ENCODE measurements at places on chromosomes 6 and 20. TPM values are rescaled to one million over a fixed set of nuclear protein-coding genes. Genes with fewer than 3 reads are reported as not detected.

DNA sequence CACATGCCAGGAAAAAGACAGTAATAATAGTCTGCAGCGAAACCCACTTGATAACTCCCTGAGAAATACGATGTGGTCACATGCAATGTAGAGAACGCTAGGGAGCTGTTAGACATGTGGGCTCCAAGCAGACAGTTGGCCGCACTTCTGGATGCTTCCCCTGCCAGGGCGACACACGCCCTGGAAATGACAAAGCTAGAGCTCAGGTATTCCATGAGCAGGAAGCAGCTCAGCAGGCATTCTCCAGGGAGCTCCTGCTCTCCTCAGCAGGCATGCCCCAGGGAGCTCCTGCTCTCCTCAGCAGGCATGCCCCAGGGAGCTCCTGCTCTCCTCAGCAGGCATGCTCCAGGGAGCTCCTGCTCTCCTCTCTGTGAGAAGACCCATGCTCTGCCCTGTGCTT is 52.4 kb upstream of the NXT1 start:
- DNase-seq = no peak

The SLC17A4 gene
- total RNA-seq = not detected

- no peak for DNase-seq
Measured at GRCh38 chr6:148934961-148935360, 188.1 kb downstream of the UST start.

DNA sequence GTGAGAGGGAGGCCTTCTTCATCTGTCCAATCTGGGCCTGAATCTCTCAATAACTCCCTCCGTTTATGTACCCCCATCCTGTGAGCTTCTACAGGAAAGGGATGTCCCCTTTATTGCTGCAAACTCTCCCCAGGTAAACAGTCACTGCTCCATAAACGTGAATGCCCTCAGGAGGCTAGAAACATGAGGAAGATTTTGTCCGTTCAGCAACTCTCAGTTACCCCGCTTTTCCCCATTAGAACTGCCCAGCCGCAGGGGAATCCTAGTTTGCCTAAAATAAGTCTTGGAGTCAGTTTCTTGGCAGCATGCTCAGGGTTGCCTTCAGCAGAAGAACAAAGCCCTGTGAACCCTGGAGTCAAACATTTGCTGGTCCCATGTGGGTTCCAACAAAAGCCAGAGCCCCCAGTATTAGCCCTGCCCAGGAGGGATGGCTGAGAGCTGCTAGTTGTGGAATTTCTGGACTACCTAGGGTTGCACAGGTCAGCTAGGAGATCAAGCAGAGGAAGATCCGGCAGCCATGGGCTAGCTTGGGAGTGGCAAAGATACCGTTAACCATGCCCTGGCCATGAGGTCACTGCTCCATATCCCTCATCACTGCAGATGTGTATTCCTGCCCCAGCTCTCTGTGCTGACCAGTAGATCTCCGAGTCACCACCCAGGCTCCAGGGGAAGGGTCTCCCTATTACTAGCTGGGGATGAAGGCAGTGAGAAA is 640 bp downstream of the LRRN4 start:
- DNase-seq = no peak

DNA sequence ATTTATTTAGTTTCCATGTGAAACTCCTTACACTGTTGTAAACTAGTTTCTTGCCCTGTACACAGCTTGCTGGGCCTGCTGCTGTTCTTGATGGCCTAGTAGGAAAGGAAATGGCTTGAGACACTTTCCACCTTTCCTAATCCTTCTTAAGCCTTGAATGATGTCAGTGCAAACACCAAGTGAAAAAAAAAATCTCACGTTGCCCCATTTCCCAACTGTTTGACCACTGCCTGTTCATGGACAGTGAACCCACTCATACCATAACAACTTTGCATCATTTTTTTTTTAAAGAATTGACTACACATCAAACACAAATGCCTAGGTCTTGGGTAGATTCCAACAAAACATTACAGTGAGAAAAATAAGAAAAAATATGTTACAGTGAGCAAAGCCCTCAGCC is 653.6 kb upstream of the FLRT3 start:
- DNase-seq = no peak

DNA sequence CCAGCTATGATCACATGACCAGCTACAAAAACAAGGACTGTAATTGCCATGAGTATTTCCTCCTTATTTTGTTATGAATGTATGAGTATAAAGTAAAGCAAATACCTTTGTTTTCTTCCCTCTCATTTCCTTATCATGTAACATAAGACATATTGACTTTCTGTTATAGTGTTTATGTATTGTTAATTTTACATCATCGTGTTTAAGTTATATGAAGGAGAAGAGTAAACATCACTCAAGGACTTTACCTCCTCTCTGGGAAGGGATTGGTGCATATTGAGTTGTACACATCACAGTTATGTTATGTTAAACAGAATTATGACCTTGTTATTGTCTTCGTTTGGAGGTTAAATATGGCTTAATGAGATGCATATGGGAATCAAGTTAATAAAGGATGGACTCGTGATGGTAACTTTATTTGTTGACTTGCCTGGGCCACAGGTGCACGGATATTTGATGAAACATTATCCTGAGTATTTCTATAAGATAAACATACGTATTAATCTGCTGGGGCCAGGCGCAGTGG is 57.3 kb upstream of the CNKSR3 start:
- no peak for DNase-seq

- DNase-seq = peak; percentile 24
Measured at GRCh38 chr20:47663354-47664067, 121.8 kb downstream of the SULF2 start.

All from pulmonary artery endothelial cell (primary cell).